ENCODE measurements at places on chromosomes 12 and 14.

- no peak for DNase-seq
Measured at GRCh38 chr14:20563971-20564370, 3.1 kb upstream of the RNASE9 start.

DNA sequence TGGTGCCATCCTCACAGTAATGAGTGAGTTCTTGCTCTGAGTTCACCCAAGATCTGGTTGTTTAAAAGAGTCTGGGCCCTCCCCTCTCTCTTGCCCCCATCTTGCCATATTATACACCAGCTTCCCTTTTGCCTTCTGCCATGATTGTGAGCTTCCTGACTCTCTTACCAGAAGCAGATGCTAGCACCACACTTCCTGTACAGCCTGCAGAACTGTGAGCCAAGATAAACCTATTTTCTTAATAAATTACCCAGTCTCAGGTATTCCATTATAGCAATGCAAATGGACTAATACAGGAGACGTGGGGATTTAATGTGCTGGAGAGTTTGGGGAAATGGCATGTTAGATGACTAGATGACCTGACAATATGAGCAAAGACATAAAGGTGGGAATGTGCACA is 12.8 kb downstream of the SLC4A8 start:
- no peak for DNase-seq

DNA sequence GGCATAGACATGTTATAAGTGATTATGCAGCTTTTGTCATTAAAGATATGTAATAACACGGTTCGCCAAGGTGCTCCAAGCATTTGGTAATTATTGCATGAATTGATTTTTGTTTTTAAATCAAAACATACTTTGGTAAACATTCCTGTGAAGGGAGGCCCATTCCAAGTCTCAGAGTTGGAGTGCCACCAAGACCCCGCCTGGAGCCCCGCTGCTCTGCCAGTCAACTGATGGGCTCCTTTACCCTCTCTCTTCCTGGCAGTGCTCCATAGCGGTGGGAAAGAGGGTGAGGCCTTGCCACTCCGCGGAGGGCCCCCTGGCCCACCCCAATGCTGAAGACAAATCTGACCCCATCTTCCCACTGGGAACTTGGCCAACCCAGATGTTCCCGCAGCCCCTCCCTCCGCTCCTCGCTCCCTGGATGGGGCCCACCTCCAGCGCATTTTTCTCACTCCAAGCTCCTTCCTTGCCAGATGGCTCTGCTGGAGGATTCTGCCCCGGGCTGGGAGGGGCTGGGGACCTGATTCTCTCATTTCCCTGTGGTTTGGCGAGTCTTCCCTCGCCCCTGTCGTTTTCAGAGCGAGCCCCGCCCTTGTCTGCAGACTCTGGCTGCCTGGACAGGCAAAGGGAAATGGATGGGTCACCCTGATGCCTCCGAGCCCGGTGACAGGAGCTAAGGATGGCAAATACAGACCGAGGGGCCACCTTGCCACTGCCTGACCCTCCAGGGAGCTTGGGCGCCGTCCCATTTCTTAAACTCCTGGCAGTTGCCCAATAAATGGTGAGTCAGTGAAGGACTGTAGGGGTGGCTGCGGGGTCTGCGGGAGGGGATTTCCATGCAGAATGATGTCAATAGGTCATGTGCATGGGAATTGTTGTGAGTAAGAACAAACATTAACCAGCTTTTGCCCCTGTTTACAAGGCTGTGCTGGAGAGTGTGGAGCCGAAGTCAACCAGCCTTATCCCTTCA is 9.2 kb upstream of the PAPLN start:
- peak; percentile 95 for DNase-seq

GRCh38 chr12:91406920-91407341 is 224.3 kb upstream of the DCN start:
- peak; percentile 45 for DNase-seq

DNA sequence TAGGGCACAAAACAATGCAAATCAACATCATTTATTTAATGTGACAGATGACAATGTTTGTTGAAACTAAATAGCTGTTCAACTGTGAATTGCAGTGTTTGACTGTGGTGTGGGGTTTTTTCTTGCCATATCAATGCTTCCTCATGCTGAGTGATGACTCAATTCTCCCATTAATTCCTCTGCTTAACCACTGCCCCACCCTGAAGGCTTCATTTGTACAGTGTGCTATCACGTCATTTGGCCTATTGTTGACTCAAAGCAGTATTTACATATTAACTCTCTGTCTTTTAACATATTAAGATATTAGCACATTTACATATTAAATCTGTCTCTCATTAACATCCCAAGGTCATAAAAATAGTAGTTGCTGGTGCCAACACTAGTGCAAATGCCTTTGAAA is 164.8 kb upstream of the NRXN3 start:
- DNase-seq: peak; percentile 71

DNA sequence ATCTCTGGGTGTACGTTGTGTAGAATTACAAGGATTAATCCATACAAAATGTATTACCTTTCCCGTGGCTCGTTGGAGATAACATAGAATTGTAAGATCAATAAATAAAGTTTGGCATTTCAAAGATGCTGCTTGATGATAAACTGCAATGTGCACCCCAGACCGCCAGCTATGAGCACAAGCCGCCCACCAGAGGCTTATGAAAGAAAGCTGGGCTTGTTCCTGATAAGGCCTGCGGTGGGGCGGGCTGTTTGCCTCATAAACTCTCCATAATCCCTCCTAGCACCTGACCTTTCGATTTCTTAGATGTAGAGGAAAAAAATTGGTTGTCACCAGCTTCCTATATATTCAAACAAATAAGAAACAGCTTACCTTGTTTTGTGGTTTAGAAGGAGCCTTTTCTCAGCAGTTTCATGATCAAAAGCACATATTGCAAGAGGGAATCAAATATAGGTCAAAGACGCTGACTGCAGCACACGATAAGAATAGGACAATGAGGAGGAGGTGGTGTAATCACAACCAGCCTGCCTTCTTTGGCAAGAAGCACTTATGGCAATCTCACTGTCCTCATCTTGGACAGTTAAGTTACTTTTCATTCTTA is 293.6 kb downstream of the RMST start:
- no peak for DNase-seq

DNA sequence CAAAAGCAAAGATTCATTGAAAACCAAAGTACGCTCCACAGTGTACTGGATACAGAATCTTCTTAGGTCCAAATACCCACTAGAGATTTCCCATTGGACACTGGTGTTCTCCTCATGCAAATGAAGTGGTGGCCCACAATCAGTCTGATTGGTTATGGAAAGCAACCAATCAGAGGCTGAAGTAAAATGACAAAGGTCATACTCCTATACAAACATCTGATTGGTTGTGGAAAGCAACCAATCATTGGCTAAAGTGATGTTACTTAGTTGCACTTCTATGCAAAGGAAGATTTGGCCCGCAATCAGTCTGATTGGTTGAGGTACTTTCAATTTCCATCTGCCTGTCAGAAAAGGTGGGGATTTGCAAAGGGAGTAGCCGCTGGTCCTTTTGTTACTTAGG is 1.3 kb upstream of the WASHC3 start:
- no peak for DNase-seq

DNA sequence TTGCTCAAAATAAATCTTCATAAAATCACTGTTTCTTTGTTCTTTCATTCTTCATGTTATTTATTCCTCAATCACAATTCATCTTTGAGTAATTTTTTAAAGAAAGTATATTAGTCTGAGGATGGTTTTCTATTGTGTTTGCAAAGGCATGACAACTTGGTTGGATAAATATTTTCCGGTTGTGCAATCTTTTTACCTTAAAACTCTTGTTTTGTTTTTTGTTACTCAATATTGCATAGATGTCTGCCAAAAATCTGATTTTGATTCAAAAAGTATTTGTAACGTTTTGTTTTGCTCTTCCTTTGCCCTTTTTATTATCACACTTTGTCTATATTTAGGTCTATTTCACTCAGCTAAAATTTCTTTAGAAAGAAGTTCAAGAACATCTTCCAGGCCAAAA is 86.2 kb upstream of the SYT1 start:
- DNase-seq: no peak

GRCh38 chr12:125233319-125233718 is 168.1 kb downstream of the AACS start:
- no peak for DNase-seq

GRCh38 chr14:87231336-87232026 is 761.5 kb downstream of the GALC start:
- no peak for DNase-seq
